ENCODE measurements at places on chromosomes 7 and 10. TPM values are rescaled to one million over a fixed set of nuclear protein-coding genes. Genes with fewer than 3 reads are reported as not detected.

- no peak for DNase-seq
These were observed 8.3 kb upstream of the SEMA3A start for GRCh38 chr7:84202855-84203254.

NOLC1 gene
- 19.3 TPM for total RNA-seq

- no peak for DNase-seq
These were observed 157.9 kb downstream of the ARID5B start for GRCh38 chr10:62059217-62059920.

DNA sequence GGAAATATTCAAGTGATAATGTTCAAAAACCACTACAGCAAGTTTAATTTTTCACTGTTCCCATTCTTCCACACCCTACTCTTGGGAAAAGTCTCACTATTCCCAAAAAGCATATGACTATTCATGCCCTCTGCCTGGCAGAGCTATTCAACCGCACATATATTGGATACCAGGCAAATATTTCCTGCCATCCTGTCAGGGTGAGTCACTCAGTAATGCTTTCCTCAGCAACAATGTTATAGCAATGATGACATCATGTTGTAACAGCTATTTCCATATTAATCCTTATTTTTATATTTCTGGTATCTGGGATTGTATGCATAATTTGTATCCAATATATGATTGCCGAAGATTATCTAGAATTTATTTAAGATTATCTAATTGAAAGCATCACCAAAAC, 114.0 kb upstream of the PLXDC2 start:
- DNase-seq, result no peak

DNA sequence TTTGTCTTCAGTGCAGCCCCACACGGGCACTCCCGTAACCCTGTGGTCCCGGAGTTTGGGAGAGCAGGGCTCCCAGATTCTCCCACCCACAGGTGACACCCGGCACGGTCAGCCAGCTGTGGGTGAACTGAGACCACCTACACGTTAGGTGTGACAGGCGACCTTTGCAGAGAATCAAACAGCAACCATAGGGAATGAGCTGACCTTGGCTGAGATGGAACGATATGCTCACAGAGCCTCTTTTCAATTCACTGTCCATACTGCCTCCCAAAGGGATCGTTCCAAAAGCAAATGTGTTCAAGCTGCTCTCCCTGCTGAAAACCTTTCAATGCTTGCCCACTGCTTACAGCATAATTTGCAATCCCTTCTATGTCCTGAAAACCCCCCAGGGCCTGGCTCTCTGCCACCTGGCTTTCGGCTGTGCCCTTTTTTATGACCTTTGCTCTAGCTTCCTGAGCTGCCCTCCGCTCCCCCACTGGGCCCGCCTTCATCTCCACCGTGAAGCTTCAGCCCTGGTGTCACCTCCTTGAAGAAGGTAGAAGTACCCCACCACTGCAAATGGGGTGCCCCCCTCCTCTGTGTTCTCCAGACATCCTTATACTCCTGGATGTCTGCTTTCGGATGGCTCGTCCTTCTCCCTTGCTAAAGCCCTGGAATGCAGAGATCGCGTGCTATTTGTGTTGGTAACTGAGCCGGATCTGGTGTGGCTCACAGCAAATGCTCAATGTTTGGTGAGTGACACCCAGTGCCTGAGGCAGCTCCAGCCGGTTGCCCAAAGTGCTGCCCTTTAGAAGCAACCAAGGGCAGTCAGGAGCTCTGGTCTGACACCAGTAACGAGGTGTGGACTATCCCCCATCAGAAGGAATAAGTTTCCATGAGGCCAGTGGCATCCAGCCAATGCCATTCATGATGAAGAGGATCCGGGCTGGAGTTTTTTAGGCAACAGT, 90.4 kb downstream of the KIAA1549 start:
- DNase-seq, result peak; percentile 62

CNPY4 gene
- 2.4 TPM for total RNA-seq

GRCh38 chr7:132930881-132931280, 151.0 kb downstream of the CHCHD3 start:
- no peak for DNase-seq

ANXA7 gene
- total RNA-seq, result 89.9 TPM
